ENCODE measurements at places on chromosomes 6 and 20.

DNA sequence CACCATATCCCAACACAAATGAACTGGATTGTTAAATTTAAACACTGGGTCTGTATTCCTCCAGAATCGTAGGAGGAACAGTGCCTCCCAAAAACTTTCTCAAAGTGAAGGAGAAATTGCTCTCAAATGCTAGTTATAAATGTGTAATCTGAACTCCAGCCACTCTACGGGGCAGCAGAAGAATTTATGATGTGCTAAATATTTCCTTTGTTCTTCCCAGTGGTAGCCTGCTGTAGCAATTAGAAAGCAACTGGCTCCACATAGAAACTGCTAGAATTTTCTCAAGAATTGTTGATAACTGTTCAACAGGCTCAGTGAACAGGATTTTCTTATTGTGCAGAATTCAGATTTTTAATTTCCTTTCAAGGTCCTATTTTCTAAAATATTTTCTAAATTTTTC is 49.8 kb upstream of the EYA4 start:
- no peak for DNase-seq

DNA sequence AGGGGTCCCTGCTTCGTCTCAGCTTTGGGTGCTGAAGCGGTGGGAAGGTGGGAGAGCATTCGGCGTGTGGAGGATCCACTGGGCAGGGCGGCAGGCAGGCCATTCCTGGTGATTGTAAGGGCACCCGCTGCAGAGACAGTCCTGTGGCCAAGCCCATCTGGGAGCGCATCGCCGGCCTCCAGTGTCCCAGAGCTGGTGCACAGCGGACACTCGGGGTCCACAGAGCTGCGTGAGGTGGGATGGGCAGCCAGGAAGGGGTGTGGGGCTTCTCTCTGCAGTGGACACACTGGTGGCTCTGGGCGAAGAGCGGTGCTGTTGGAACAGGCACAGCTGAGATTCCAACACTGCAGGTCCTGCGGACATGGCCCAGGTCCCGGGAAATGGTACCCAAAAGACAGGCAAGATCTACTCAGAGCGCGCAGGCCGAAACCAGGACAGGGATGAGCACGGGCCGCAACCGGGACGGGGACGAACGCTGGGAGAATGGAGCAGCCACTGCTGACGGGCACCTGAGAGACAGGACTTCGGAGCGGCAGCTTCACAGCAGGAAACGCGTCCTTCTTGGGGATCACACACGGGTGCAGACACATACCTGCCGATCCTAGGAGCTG is 188.2 kb downstream of the ERMARD start:
- no peak for DNase-seq

DNA sequence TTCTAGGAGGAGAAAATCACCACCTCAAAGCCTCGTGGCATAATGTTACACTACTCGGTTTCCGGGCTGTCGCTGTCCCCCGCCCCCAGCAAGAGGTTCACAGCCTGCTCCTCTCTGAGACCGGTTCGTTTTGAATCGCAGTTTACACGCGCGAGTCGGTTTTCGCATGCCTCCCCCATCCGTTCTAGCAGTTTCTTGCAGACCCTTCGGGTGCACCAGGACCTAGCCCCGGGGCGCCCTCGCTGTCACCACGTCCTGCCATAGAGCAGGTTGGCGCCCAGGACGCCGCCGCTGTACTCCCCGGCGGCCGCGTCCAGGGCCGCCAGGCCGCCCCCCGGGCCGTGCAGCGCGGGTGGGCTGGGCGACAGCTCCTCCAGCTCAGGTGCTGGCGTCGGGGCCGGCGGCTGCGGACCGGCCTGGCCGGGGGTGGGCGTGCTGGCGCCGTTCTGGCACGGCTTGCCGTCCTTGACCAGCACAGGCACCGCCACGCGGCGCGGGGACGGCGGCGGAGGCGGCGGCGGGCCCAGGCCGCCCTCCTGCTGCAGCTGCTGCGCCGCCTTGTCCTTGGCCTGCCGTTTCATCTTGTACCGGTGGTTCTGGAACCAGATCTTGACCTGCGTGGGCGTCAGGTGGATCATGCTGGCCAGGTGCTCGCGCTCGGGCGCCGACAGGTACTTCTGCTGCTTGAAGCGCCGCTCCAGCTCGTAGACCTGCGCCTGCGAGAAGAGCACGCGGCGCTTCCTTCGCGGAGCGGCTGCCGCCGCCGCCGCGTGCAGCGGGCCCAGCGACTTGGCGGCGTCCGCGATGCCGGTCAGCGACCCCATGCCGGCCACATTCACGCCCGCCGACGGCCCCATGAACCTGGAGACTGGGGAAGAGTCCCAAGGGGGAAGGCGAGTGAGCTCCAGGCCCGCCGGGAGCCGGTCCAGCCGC is 1.4 kb downstream of the NKX2-4 start:
- DNase-seq, result peak; percentile 35

DNA sequence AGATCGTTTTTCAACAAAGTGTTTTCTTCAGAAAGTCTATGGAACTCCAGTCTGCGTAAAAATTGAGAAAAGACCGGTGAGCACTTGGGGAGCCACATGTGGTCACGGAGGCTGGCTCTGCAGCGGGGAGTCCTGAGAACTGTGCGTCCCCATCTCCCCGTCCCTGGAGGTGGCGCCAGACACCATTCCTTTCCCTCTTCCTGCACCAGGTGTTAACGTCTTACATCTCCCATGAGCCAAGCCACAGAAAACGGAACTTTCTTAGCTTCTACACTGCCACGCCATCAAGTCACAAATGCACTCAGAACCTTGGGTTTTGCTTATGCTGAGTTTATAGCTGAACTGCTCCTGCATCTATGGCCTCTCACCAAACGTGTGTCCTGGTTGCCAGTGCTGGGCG is 62.6 kb downstream of the GINS1 start:
- DNase-seq, result peak; percentile 36

GRCh38 chr20:38429301-38429700 is 5.8 kb downstream of the SNHG17 start:
- DNase-seq, result no peak

- no peak for DNase-seq
Observed at GRCh38 chr6:52557389-52558265, 19.2 kb downstream of the TRAM2 start.

DNA sequence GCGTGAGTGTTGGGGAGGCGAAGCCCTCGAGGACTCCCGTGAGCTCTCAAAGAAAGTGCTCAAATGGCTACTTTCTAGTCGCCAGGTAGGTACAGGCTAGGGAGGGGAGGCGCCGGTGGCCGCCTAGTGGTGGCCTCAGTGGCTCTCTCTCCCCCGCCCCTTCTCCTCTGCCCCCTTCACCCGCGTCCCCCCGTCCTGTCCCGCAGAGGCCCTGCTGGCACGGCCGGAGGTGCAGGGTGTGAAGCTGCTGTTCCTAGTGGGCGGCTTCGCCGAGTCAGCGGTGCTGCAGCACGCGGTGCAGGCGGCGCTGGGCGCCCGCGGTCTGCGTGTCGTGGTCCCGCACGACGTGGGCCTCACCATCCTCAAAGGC is 16.3 kb downstream of the ADISSP start:
- no peak for DNase-seq

GRCh38 chr20:51434580-51435247 is 107.8 kb downstream of the NFATC2 start:
- no peak for DNase-seq

DNA sequence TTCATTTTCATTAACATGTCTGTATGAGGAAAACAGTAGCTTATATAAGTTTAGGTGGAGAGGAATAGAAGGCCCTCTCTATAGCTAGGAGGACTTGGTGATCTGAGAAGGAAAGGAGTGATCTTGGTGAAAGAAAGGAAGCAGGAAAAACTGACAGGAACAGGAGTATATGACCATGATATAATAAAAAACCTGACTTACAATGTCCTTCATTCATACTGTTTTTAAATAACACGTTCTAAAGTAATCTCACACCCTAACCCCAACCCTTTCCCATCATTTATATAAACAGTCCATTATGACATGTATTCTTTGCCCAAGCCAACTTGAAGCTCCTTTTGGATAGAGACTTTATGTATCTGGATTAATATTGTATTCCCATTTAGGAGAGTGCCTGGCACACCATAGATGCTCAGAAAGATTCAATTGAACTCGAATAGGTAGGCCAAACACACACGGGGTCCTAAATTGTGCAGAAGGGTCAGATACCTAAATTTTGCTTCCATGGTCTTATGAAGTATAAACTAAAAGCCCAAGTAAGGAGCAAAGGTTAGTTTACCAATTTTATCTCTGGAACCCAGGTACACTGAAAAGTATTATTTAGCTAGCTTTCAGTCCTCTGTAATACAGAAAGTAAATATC is 75.9 kb downstream of the OR2B2 start:
- DNase-seq, result no peak

DNA sequence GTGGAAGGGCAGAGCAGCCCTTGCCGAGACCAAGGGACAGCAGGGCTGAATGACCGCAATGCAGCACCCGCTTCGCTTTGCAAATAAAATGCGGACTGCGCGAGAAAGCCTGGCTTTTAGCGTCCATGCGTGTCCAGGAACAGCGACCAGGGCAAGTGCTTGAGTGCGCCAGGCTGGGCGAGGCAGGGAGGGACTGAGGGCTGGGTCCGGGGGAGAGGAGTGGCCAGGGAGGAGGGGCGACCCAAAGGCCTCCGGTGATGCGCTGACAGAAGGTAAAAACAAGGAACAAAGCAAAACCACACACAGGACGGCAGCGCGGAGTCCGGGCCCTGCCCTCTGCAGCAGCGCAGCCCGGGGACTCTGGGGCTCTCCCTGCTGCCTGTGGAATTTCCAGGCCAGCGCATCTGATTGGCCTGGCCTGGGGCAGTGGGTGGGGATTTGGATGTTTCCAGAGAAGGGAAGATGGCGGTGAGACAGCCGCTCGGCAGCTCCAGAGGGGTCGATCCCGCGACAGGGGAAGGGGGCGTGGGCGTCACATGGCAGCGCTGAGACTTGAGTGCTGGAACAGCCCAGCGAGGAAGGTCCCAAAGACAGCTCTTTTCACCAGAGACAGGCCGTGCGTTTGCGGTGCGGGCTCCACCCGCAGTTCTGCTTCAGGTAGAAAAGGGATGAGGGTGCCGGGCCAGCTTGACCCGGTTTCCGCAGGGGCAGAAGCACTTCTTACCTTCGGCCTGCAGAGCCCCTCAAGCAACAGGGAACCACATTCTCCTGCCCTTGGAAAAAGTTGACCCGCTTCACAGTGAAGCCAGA is 51.8 kb downstream of the SSR1 start:
- peak; percentile 61 for DNase-seq

DNA sequence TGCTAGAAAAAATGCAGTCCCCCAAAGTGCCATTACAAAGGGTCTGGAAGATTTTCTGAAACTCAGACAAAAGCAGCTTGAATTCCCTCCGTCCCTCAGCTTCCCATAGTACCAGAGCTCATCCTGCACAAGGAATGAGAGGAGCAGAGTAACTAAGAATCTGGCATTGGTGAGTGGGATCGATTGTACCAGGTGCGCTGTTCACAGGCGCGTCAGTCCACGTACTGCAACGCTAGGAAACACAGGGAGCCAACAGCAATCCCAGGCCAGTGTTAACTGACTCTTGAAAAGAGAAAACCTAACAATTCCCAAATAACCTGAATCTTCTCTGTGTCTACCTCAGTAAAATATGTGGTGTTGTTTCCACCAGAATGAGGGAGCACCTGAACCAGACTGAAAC is 77.9 kb downstream of the GCNT2 start:
- no peak for DNase-seq

- DNase-seq, result no peak
Observed at GRCh38 chr6:27777614-27778355, 134.4 kb downstream of the OR2B2 start.

GRCh38 chr6:3088968-3089367 is 20.7 kb downstream of the RIPK1 start:
- no peak for DNase-seq

GRCh38 chr6:169763308-169763707 is 11.9 kb downstream of the ERMARD start:
- no peak for DNase-seq

- DNase-seq, result peak; percentile 47
Observed at GRCh38 chr6:31180500-31180899, 10.0 kb upstream of the POU5F1 start.

DNA sequence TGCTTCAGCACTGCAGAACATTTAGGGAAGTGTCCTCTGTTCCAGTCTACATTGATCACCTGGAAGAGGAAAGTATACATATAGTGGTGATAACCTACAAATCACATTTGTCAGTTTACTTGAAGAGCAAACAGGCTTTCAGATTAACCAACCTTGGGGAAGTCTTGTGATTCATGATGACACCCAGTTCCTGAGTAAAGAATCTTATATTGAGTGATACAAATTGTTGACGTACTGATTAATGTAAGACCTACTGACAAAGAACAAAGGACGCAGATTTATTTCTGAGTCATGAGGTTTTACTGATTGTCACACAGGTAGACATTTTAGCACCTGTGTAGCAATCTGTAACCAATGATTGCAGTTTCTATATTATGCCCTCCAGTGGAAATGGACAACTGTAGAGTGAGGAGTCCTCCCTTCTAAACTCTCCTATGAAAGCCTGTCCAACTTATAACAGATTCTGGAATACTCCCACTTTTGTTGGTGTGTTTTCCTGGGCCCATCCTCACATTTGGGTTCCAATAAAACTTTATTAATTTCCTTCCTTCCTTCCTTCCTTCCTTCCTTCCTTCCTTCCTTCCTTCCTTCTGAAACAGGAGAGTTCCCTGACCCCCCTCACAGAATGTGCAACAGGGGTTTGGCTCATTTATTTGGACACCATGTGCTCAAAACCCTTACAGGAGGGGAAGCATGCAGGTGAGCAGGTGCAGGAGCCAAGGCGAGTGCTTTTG is 113.5 kb downstream of the SLC35B3 start:
- no peak for DNase-seq

GRCh38 chr6:17047889-17048288 is 54.0 kb upstream of the STMND1 start:
- DNase-seq, result no peak

DNA sequence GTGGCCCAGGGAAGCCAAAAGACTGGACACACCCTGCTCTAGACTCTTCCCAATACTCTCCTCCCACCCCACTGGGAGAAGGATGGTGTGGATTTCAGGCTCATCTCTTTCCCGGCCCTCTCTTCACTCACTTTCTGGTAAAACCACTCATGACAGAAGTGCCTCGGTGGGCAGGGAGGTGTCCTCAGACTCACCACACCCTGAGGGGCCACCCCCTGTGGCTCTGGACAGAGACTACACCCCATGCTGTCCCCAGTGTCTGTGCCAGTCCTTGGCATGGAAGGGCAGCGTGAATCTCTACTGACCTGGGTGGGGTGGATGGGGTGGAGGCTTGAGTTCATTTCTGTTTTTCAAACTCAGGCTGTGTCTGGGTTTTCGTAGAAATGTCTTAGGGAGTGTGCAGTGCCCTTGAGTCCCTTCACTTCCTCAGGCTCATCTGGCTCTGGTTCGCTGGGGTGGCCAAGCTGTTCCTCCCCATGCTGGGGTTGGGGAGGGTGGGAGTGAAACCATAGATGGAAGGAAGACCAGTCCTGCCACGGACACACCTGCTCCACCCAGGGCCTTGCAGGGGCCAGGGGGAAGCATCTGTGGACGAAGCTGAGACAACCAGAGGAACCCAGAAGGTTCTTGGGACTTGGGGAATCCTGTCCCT is 59.1 kb downstream of the EZR start:
- DNase-seq, result no peak

GRCh38 chr6:16564436-16564835 is 196.8 kb downstream of the ATXN1 start:
- no peak for DNase-seq

GRCh38 chr20:53767206-53767930 is 173.7 kb upstream of the ZNF217 start:
- no peak for DNase-seq

GRCh38 chr6:112189494-112189893 is 64.9 kb downstream of the LAMA4 start:
- no peak for DNase-seq
